ENCODE measurements at places on chromosomes 7 and 10.

DNA sequence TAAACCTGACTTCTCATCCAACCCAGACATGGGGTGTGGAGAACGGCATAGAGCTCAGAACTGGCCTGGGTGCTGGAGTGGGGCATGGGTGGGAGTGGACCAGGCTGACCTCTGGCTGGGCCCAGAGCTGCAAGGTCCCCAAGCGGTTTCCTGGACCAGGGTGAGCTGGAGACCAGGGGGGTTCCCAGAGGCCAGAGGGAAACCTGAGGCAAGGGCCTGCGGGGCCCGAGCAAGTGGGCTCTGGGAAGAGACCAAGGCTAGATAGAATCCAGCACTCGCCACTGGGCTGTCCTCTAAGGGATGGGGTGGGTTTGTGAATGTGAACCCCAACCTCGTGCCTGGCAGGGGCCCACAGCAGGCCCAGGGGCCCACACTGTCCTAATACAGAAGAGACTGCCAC lies 39.4 kb upstream of the RET start:
- DNase-seq = no peak

- no peak for DNase-seq
Observed at GRCh38 chr7:69129951-69130350, 468.3 kb upstream of the AUTS2 start.

GRCh38 chr7:109295158-109295557 lies 725.5 kb downstream of the DNAJB9 start:
- no peak for DNase-seq

GRCh38 chr7:77460057-77460486 lies 43.9 kb upstream of the GSAP start:
- no peak for DNase-seq

GRCh38 chr7:77538281-77539212 lies 1.5 kb downstream of the PTPN12 start:
- no peak for DNase-seq

- DNase-seq = no peak
Observed at GRCh38 chr10:43035800-43036199, 41.1 kb upstream of the RET start.

DNA sequence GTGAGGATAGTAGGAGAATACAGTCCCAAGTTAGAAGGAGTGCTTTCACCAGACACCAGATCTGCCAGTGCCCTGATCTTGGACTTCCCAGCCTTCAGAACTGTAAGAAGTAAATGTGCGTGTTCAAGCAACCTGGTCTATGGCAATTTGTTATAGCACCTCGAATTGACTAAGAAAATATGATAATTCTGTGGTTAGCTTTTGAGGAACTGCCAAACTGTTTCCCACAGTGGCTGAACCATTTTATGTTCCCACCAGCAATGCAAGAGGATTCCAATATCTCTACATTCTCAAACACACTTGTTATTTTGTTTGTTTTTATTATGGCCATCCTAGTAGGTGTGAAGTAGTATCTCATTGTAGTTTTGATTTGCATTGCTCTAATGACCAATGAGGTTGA lies 47.0 kb downstream of the RBM20 start:
- DNase-seq = no peak

DNA sequence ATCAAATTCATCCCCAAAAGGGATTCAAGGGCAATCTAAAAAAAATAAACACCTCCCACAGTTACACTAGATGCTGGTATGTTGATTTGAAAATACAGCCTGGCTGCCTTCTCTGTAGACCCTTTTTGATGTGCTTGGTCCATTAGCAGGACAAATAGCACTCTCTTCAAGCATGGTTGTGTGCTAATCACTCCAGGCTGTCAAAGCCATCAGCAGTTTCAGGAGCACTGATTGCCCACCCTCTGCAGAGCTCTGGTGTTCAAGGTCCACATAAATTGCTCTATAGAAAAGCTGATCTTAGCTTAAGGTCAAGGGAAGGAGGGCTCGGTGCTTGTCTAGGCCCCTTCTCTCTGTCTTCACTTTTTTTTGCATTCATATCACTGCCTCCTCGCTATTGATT lies 35.4 kb downstream of the PRR15 start:
- DNase-seq = no peak

DNA sequence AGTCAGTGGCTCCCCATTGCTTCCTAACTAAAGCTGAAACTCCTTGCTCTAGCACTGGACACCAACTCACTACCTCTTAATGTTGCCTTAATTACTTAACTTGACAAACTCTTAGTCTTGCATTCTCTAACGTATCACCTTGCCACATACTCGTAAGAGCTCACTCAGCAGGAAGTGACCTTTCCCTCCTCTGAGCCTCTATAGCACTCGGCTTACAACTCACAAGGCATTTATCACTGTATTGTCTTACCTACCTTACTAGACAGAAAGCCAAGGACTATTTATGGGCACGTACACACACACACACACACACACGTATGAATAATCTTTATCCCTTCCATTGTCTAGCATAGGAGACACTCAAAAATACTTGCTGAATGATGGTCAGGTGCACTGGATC lies 21.2 kb downstream of the CEP41 start:
- DNase-seq = no peak

- DNase-seq = no peak
Observed at GRCh38 chr7:81842361-81842760, 72.5 kb upstream of the HGF start.

DNA sequence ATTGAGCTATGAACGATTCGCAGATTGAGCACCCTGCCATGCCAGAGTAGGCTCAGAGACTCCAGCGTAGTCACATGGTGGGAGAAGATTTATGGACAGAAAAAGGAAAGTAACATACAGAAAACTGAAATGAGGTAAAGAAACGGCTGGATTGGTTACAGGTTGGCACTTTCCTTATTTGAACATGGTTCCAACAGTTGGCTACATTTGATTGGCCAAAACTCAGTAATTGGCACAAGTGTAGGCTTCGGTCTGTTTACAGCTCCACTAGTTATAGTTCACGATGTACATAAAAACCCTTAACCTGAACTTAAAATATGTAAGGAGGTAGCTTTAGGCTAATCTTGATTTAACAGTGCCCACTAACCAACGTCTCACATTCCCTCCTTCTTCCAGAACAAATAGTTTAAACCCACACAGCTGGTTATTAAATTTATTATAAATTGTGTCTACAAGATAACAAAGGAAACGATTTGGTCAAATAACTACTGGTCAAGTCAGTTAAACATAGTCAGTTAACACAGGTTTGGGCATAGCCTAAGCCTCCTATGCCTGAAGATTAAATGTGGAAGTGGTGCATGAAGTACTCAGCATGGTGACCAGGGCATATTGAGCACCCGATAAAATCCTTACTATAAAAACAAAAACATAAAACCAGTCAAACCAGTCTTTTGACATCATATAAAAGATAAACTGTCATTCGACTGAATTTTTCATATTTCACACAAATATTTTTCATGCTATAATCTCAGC lies 17.9 kb upstream of the MTERF1 start:
- no peak for DNase-seq

DNA sequence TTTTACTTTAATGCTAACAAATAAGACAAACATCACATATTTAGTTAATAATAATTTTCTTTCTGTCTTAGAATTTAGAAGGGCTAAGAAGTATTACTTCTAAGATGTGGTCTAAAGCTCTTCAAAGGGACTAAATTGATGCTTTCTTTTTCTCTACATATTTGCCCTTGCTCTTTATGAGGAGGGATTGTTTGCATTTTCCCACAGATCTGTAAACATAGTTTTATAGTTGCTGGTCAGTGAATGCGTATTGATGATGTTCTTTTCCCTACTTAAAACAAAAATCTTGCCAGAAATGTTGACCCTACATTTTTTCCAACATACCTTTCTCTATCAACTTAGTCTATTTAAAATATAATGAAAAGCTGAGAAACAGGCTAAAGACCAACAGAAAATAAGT lies 372.4 kb upstream of the LRGUK start:
- DNase-seq = no peak

DNA sequence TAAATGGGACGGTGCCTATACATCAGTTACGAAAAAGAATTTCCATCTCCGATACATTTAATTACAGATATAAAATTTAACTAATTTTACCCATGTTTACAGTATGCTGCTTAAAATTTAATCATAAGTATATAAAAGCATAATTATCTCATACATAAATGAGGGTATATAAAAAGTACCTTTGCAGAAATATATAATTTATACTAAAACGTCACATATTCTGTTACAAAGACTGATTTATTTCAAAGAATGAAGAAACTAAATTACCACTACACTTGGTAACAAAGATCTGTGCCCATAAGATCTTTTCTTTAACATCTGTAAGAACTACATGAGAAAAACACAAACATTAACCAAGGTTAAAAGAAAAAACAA lies 2.8 kb downstream of the DOCK4 start:
- no peak for DNase-seq

GRCh38 chr10:94545391-94546048 lies at the start of gene HELLS:
TSS of gene HELLS (plus strand) at chr10:94545788. CDS start at chr10:94545922, 134 bp downstream.
- DNase-seq = peak; percentile 49

- no peak for DNase-seq
Observed at GRCh38 chr7:101563943-101564777, 64.9 kb downstream of the MYL10 start.

DNA sequence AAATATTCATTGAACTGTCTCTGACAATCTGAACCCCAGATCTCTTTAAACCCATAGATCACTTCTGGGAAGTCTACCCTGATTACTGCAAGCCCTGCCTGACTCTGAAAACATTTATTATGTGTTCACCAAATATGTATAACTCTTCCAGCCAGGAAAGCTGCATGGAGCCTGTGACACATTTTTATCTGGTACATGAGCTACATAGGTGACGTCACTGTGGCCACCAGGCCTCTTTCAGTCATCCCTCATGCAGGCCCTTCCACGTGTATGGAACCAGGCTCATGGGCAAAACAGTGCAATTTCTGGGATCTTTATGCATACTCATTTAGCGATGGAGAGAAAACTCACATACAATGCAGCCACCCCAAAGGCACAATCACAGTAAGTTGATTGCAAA lies 133.9 kb upstream of the NUPR2 start:
- no peak for DNase-seq

DNA sequence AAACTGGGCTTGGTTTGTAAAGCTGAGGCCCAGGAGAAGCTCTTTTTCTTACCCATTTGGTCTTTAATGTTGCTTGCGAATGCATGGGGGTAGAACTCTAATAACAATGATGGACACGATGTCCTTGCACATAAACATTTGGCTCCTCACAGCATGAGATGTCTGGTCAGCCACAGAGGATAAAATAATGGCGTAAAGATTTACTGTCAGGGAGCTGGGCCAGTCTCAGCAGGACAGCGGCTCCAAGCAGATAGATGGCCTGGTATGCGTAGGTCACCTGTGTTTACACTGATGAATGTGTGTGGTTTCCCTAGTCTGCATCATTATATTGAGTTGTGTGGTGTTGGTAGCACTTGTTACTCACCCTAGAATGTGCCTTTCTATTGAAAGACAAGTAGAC lies 537.4 kb downstream of the CNTNAP2 start:
- DNase-seq = no peak

- DNase-seq = no peak
Observed at GRCh38 chr10:45151467-45152214, 150.9 kb downstream of the ZNF22 start.

DNA sequence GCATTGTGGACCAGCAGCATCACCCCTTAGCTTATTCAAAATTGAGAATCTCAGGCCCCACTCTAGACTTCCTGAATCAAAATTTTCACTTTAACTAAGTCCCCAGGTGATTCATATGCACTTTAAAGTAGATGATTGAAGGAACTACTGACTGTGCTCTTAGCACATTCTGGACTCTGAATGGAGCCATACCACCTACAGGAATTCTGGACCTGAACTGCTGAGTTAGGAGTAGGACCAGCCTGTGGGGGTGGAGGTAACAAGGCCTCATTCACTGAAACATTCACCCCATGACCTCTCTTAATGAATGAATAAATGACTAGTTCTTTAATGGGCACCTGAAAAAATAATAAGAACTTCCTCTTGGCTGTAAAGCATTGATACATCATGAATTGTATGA lies 7.3 kb downstream of the PDK4 start:
- DNase-seq = no peak

GRCh38 chr7:39464350-39465054 lies 101.7 kb upstream of the YAE1 start:
- no peak for DNase-seq

DNA sequence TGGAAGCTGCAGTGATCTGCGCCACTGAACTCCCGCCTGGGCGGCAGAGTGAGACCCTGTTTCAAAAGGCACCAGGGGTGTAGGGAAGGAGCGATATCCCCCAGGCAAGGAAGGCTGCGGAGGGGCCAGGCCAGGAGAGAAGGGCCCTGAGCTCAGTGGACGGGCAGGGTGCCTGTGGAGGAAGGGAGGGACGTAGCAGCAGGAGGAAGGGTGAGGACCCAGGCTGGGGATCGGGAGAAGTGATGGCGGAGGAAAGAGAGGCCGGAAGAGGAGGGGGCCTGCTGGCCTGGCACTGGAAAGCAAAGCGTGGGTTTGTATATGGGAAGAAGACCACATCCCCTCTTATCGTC lies 45.6 kb downstream of the ALOX5 start:
- no peak for DNase-seq

GRCh38 chr7:138257459-138258196 lies 181.4 kb downstream of the AKR1D1 start:
- DNase-seq = no peak

DNA sequence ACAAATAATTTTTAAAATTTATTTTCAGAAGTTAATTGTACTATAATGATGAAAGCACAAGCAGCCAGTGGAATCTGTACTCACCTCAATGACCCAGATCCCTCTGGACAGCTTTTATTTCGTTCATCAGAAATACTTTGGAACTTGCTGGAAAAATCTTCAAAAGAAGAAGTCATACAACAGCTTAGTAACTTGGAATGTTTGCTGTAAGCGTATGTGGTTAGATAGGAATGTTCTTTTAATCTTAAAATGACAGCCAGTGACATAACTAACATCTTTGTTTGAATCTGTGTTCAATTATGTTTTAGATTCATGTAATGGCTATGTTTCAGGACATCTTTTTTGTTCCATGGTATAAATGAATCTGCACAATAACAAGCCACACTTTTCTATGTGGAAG lies 26.8 kb downstream of the CFAP69 start:
- DNase-seq = no peak

DNA sequence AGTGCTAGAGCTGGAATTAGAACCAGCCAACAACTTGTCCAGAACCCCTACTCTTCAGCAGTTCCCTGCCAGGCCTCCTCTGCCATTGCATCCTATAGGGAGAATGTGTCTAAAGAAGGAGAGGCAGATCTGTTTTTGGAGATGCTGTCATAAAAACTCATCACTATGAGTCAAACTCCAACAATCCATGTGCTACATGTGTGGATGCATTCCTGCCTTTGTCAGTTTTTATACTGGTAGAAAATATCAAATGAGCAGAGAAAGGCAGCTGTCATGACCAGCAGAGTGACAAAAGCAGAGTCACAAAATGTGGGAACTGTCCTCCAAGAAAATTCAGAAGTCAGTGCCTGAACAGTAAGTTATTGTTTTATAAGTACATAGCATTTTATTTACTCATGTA lies 93.0 kb downstream of the ABLIM1 start:
- DNase-seq = no peak

GRCh38 chr10:80443531-80443974 lies 10.6 kb upstream of the TSPAN14 start:
- DNase-seq = no peak

DNA sequence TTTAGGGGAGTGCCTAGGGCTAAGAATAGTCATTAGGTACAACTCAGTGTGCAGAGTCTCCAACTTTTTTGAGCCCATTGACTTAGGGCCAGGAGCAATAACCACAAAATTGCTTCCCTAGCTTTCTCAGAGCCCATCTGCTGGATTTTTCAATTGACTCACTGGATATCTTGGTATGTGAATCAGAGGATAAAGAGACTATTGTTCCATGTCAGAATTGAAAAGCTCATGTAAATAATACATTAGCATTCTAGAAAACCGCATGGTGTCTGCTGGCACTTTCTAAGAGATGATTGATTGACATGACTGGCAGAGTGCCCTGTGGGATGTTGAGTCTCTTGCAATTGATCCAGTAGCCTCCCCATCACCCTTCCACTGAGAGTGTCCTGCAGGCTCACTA lies 246.2 kb downstream of the CCDC7 start:
- no peak for DNase-seq
